ENCODE measurements at places on chromosomes 5 and 9. TPM values are rescaled to one million over a fixed set of nuclear protein-coding genes. Genes with fewer than 3 reads are reported as not detected.

DNA sequence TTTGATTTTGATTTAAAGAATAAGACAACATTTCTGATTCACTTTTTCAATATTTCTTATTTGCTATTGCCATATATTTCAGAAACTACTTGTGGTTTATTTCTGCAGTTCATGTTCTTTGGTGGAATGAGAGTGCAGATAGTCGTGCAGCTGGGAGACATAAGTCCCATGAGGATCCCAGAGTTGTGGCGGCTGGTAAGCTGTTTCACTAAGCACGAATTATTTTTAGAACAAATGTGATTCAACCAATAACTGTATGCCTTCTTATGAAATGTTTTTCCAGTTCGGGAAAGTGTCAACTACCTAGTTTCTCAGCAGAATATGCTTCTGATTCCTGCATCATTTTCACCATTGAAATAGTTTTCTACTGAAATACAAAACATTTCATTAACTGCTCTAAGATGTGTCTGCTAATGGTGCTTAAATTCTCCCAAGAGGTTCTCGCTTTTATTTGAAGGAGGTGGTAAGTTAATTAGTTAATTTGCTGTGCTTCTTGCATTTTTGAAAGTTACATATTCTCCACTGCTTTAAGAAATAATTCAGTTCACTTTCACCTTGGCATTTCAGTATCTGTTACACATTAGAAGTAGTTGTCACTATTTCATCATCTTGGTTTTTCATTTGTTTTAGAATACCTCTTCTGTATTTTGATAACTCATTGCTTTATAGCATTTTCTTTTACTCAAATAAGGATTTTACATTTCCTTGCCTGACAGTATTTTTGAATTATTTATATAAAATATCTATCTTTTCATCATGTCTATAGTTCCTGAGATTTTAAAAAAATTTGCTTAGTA, 9.0 kb downstream of the NIPSNAP3B start:
- H3K36me3 ChIP-seq: no peaks in the 10 kb centered on the region
- H3K27me3 ChIP-seq: no peaks in the 10 kb centered on the region
- H3K4me1 ChIP-seq: peaks cover 3% of the 10 kb centered on the region

GRCh38 chr5:96509316-96509715, 76.3 kb upstream of the PCSK1 start:
- H3K4me1 ChIP-seq: no peaks in the 10 kb centered on the region
- no peak overlapping the region for H3K27ac ChIP-seq
- no peaks in the 10 kb centered on the region for H3K27me3 ChIP-seq
- no peaks in the 10 kb centered on the region for H3K36me3 ChIP-seq
- no peak overlapping the region for H3K4me3 ChIP-seq

GRCh38 chr5:116097301-116097700, 12.5 kb downstream of the COMMD10 start:
- H3K36me3 ChIP-seq: peaks cover 23% of the 10 kb centered on the region
- H3K27me3 ChIP-seq: no peaks in the 10 kb centered on the region
- no peaks in the 10 kb centered on the region for H3K4me1 ChIP-seq
- DNase-seq: no peak

- no peak overlapping the region for H3K27ac ChIP-seq
- no peak overlapping the region for H3K4me3 ChIP-seq
- H3K36me3 ChIP-seq: no peaks in the 10 kb centered on the region
- H3K4me1 ChIP-seq: peaks cover 22% of the 10 kb centered on the region
- no peaks in the 10 kb centered on the region for H3K27me3 ChIP-seq
These were observed 63.7 kb upstream of the IFNK start for GRCh38 chr9:27460226-27461023.

DNA sequence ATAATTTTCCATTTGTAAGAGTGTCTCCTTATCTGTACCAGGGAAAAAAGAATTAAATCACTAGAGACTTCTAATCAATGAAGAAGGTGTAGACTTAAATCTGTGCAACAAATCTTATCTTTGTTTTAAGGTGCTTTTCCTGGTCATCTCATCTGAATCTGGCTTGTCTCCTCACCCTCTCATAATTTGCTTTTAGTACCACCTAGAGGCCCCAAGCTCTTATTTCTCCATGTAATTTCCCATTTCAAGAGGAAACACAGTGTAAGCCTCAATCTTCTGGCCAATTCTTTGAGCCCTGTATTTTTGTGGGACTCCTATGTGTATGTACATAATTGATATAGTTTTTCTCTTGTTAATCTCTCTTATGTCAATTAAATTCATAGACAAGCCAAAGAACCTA, 1975.3 kb upstream of the CDH6 start:
- no peaks in the 10 kb centered on the region for H3K36me3 ChIP-seq
- H3K4me3 ChIP-seq: no peak overlapping the region
- H3K27me3 ChIP-seq: no peaks in the 10 kb centered on the region
- DNase-seq: no peak
- H3K27ac ChIP-seq: no peak overlapping the region

GRCh38 chr9:95729669-95730368, 145.7 kb upstream of the ERCC6L2 start:
- H3K36me3 ChIP-seq: no peaks in the 10 kb centered on the region
- H3K27me3 ChIP-seq: no peaks in the 10 kb centered on the region
- H3K4me1 ChIP-seq: no peaks in the 10 kb centered on the region
- no peak overlapping the region for H3K27ac ChIP-seq
- no peak overlapping the region for H3K4me3 ChIP-seq
- DNase-seq: no peak

DNA sequence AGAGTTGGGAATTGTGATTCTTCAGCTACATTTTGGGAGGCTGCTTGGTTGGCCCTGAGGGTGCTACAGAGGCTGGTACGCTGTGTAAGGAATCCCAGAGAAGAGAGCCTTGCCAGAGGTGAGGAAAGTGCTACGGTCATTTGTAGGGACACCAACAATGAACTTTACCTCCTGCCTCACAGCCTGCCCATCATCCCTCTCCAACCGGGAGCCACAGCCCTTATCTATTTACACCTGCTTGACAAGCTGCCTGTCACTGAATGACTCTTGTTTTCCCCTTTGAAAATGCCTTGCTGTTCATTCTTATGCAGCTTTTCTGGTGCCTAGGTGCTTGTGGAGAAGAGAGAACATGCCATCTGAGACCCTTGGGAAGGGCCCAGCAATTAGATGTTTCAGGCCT, 110.8 kb downstream of the PCSK1 start:
- DNase-seq: no peak
- H3K36me3 ChIP-seq: no peaks in the 10 kb centered on the region
- no peak overlapping the region for H3K4me3 ChIP-seq
- H3K27ac ChIP-seq: no peak overlapping the region
- H3K4me1 ChIP-seq: no peaks in the 10 kb centered on the region

- H3K27me3 ChIP-seq: no peaks in the 10 kb centered on the region
- no peaks in the 10 kb centered on the region for H3K36me3 ChIP-seq
- DNase-seq: no peak
These were observed 306.9 kb upstream of the EFNA5 start for GRCh38 chr5:107977550-107978071.

GRCh38 chr5:67015541-67016191, 180.9 kb downstream of the CD180 start:
- H3K36me3 ChIP-seq: no peaks in the 10 kb centered on the region
- H3K27me3 ChIP-seq: no peaks in the 10 kb centered on the region
- DNase-seq: no peak

DNA sequence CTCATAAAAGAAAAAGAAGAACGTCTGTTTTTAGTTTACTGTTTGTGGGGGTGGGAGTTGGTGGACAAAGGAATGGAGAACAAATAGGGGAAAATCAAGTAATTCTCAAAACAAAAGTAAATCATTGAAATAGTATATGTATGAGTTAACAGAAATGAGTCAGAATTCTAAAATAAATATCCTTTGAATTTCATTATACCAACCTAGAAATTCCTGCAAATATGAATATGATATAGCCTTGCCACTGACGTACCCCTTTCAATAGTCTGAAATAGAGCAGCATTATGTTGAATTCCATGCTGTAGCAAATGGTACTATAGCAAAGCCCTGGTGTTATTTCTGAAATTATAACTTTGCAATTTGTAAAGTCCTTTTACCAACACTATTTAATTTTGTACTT, 29.6 kb upstream of the DTWD2 start:
- H3K27ac ChIP-seq: no peak overlapping the region
- H3K27me3 ChIP-seq: no peaks in the 10 kb centered on the region
- no peaks in the 10 kb centered on the region for H3K36me3 ChIP-seq
- DNase-seq: no peak
- no peaks in the 10 kb centered on the region for H3K4me1 ChIP-seq

- no peaks in the 10 kb centered on the region for H3K36me3 ChIP-seq
- H3K27ac ChIP-seq: no peak overlapping the region
- H3K27me3 ChIP-seq: no peaks in the 10 kb centered on the region
- peaks cover 24% of the 10 kb centered on the region for H3K4me1 ChIP-seq
- no peak overlapping the region for H3K4me3 ChIP-seq
These were observed 33.9 kb downstream of the PSMB7 start for GRCh38 chr9:124381170-124381945.

Gene BTNL9
- 41.5 TPM for total RNA-seq

Gene ADAMTS13
- 5.6 TPM for total RNA-seq

Gene CDX1
- total RNA-seq: not detected

Gene SLC23A1
- 0.78 TPM for total RNA-seq
